Breast epithelium (tissue), 4 donors: ENCODE measurements at places on chromosomes 1 and 21. TPM values are rescaled to one million over a fixed set of nuclear protein-coding genes. Genes with fewer than 3 reads are reported as not detected.

EPHX1 gene
- total RNA-seq, result 168 TPM

DNA sequence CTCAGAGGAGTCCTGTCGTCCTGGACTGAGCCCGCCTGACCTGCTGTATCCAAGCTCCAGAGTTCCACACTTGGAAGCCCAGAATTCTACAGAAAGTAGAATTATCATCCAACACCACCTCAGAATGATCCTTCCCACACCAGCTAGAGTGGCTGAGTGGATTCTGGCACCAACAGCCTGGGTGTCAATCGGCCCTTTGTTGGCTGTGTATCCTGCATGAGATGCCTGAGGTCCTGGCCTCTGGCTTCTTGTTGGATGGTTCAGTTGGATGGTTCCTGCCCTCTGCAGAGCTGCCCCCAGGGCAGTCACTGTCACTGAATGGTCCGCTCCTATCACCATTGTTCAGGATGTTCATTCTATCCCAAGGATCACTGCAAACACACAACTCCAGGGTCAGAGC, 49.8 kb downstream of the PGBD5 start:
- DNase-seq, result no peak

- no peak for DNase-seq
These were observed 7.7 kb downstream of the SHISAL2A start for GRCh38 chr1:52640697-52641096.

GRCh38 chr1:210358626-210359025, 29.9 kb downstream of the HHAT start:
- DNase-seq, result no peak

- DNase-seq, result no peak
These were observed 5.2 kb downstream of the S100A10 start for GRCh38 chr1:151988405-151988923.

DNA sequence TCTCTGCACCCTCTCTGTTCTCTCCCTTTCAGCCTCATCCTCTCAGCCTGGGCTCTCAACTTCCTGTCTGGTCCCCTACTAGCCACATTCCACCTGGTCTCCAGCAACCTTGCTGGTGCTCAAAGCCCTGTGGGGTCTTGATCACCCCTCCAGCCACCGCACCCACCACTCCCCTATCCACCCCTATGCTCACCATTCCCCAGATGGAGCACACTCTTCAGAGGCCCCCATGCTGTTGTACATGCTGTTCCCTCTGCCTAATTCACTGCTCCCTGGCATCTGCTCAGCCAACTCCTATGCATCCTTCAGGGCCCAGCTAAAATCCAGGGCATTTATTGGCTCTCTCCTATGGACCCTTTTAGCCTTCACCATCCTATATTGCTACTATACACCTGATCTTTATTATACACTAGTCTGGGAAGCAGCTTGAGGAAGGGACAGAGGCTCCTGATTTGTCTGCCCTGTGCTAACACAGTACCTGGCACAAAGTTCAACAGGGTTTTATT, 81.0 kb downstream of the GLIS1 start:
- no peak for DNase-seq

SPATA1 gene
- total RNA-seq, result 0.33 TPM

- DNase-seq, result no peak
These were observed 90.7 kb downstream of the JAK1 start for GRCh38 chr1:64875606-64876005.

DNA sequence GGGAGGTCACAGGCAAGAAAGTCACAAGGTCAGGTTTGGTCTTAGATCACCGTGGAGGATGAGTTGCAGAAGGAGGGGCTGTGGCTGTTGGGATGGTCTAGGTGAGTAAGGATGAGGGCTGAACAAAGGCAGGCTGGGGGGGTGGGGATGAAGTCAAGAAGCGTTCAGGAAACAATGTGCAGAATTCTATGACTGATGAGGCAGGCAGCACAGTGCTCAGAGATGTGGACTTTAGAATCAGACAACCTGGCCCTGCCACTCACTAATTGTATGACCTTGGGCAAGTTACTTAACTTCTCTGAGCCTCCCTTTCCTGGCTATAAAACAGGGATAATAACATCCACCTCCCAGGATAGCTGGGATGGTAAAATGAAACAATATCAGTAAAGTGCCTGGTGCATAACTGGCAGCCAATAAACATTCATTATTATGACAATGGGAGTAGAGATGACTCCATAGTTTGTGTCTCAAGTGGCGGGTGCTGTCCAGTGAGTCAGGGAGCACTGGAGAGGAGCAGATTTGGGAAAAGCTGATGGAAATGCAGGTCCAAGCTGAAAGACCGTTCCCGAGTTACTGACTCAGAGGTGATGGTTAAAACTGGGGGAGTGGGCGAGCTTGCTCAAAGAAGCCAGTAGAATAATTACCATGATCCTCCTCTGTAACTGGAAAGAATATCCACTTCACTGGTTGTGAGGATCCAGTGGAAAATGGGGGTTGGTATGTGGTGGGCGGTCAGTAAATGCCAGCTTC, 2.1 kb downstream of the TIE1 start:
- DNase-seq, result no peak

- no peak for DNase-seq
These were observed 39.3 kb downstream of the DNTTIP2 start for GRCh38 chr1:93839753-93840152.

GRCh38 chr1:161727256-161727924, 6.0 kb downstream of the FCRLB start:
- no peak for DNase-seq

DNA sequence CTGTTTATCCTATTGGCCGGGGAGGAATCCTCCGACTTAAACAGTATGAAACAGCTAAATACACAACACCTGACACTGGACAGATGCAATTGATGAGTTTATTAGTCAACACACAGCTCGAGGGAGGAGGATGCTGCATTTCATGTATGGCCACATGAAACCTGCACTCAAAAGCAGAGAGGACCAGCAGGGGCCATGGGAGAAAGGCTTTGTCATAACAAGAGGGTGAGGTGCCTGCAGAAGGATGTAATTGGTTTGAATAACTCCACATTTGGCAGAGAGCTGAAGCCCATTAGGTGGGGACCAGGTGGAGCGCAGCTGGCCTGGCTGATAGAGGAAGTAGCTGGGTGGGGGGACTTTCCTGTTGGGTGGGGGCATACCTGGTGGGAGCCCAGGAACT, 599.1 kb downstream of the PTPRU start:
- DNase-seq, result no peak

RNF186 gene
- total RNA-seq, result 4.3 TPM

DNA sequence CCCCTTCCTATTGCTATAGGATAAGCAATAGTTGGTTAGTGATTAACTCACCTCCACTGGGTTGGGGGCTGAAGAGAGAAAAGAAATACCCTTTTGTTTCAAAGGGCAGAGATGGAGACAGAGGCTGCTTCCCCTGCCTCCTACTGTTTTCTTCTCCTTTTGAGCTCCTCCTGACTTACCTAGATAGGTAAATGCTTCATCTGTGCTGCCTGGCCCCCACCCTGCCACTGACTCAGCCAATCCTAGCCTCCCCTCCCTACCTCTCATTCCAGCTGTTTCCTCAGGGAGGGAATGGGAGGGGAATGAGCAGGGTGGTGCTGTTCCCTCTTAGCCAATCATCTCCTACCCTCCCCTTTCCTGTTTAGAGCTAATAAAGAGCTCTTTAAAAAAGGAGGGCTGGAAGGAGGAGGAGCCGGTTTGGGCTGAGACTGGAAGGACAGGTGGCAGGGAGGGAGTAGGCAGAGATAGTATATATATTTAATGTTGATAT, at the start of gene C1orf116:
Gene C1orf116 (minus strand): TSS at position 229 of the 490 bp plus-strand sequence. CDS start 5,158 bp downstream, outside the sequence.
- no peak for DNase-seq

DNA sequence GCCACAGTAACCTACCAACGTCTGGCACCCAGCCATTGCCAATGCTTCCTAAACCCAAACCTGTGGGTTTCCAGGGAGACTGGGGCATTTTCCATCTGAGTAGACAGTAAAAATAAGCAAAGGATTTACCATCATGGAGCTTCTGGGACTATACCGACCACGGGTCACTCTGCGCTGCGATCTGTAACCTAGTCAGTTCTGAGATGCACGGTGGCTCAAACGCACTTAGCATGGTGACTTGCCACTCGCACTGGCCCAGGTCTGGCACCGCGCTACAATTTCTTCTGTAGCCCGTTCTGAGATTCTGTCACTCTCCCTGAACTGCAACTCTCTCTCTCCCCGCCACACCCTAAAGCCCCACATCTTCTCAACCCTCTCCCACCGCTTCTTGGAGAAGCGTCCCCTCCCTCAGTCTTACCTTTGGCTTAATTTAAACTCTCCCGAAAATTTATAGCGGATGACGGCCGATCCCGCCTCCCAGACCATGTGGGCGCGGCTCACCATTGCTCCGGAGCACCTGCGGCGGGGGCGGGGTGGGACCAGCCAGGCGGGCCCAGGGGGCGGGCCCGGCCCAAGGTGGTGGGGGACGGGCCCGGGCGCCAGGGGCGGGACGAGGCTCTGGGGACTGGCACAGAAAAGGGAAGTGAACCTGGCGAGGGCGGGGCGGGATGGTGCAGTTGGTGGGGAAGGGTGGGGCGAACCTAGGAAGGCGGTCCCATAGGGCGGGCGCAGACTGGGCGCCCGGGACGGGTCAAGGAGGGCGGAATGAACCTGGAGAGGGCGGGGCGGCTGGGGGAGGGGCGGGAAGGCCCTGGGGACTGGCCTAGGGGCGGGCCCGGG, 493 bp upstream of the MAP3K21 start:
- DNase-seq, result peak; percentile 91

DNA sequence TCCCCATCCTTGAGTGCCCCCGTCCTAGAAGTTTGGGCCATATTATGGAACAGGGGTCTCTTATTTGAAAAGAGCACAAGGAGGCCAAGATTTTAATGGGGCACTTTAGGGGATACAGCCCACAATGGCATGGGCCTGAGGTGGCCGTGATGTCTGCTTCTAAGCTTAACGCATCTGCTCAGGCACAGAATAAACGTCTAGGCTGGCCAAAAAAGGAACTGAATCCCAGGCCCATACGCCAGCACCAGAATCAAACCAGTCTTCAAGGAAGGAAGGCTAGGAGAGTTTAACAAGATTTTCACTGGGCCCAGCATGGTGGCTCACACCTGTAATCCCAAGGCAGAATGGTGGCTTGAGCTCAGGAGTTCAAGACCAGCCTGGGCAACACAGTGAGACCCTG, 9.2 kb upstream of the SARS1 start:
- DNase-seq, result no peak

DNA sequence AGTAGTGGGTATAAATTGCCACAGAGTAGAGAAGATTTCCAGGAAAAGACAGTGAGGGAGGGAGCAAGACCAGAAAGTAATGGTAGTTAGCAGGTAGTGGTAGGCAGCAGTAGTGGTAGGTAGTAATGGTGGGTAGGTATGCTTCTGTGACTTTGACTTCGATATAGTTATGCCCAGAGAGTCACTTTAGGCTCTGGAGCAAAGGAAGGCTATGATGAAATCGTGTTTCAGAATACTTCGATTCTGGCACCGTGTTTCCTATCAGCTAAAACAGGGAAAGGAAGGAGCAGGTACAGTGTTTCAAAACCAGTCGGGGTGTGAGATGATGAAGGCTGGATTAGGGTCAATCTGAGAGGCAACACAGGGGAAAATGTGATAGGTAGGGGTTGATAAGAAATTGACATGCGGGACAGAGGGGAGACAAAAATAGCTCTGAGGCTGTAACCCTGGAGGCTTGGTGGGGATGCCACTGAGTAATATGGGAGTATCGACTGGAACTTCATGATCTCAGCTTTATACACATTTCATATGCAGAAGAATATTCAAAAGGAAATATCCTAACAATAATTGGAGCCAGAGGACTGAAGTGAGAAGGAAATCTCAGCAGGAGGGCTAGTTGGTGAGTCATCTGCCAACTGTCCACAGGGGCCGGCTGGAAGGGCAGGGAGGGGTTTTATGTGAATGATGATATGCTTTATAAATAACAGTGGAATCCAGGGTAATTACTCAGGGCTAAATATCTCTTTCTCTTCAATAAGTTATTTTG, 25.2 kb upstream of the TRIM45 start:
- DNase-seq, result no peak

FALEC gene
- total RNA-seq, result not detected

- DNase-seq, result no peak
These were observed 40.4 kb downstream of the UBR4 start for GRCh38 chr1:19169642-19170041.

DNA sequence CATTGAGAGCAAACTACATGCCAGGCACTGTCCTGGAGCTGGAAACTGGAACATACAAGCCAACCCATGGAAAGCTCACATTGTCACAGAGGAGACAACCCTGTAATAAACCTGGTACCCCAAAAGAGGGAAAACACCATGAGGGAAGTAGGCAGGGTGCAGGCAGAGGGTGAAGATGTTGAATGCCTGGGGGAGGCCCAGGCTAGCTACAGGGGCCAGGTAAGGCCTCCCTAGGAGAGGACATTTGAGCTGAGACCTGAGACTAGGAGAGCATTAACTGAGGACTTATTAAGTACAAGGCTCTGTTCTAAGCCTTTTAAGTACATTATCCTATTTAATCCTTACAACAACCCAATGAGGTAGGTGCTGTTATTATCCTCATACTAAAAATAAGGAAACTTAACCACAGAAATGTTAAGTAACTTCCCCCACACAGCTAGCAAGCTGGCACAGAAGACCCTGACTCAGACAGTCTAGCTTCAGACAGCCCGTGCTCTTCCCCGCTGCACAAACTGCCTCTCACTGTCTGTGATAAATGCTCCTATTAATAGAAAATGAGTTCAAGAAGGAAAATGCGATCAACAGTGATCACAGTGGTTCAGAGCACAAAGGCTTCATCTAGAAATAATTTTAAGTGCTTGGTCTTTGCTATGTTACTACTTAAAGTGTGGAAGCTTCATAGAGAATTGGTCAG, 41.8 kb downstream of the ZNF281 start:
- no peak for DNase-seq

DNA sequence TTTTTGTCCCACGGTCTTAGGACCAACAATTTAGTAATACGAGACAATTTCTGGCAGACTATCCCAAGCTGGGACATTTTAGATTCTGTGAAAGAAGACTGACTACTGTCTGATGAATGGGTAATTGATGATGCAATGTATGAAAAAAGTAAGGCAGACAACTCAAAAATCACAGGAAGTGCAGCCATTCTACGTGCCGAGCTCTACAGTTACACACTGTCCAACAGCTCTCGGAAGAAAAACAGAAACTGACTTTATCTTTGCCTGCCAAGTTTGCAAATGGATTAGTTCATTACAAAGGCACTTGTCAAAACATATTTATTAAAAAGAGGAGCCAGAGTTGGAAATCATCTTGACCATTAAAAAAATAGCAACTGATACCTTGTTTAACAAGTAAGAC, 31.3 kb downstream of the ZBTB8B start:
- no peak for DNase-seq

- no peak for DNase-seq
These were observed 5.0 kb upstream of the ILDR2 start for GRCh38 chr1:166980383-166980782.

SEMA6C gene
- 5.2 TPM for total RNA-seq

TMEM50B gene
- 91.8 TPM for total RNA-seq

GRCh38 chr1:109719337-109719837, 7.3 kb downstream of the GSTM5 start:
- DNase-seq, result no peak

CYP4A22 gene
- 0.44 TPM for total RNA-seq

PARP1 gene
- 53.0 TPM for total RNA-seq
